ENCODE measurements at places on chromosomes 3 and 15.

GRCh38 chr15:95609096-95609495 lies 721.4 kb upstream of the NR2F2 start:
- no peak for DNase-seq
- H3K4me3 ChIP-seq, result no peak overlapping the region
- peaks cover 3% of the 10 kb centered on the region for H3K4me1 ChIP-seq
- H3K27me3 ChIP-seq, result no peaks in the 10 kb centered on the region
- no peaks in the 10 kb centered on the region for H3K36me3 ChIP-seq
- H3K27ac ChIP-seq, result no peak overlapping the region

- H3K4me1 ChIP-seq, result peaks cover 6% of the 10 kb centered on the region
- no peak overlapping the region for H3K4me3 ChIP-seq
- DNase-seq, result no peak
- H3K36me3 ChIP-seq, result no peaks in the 10 kb centered on the region
Measured at GRCh38 chr3:188829130-188829529, 342.6 kb upstream of the TPRG1 start.

- no peak overlapping the region for H3K4me3 ChIP-seq
- peaks cover 22% of the 10 kb centered on the region for H3K4me1 ChIP-seq
- no peaks in the 10 kb centered on the region for H3K36me3 ChIP-seq
- no peak overlapping the region for H3K27ac ChIP-seq
Measured at GRCh38 chr3:116951610-116952009, 242.0 kb downstream of the TUSC7 start.

DNA sequence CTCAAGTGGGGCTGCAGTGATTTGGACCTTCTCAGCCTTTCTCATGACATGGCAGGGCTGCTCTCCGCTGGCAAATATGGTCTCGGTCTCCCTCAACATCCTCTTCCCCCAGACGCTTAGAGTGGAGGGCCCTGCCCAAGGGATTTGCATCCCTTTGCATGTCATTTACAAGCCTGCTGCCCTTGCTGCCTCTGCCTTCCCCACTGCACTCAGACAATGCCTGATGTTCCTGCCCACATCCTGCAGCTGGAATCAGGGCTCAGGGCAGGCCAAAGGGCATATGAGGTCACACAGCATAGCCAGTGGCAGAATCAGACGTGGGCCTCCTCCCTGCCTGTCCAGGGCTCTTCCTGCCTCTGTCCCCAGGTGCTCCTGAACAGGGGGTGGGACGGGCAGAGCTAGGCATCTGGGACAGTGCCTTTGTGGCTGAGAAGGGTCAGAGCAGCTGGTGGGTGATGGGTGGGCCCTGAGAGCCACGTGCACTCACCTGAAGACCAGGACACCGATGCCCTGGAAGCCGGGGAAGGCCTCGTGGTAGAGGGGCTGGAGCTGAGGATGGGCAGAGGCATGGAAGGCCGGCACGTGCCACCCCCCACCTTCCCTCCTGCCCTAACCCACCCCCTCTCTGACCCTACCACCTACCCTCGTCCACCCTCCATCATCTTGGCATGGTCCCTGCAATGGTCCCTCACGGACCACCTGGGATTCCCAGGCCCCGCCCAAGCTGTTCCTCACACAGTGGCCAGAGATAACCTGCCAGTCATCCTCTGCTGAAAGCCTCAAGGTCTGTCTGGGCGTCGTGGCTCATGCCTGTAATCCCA lies 27.4 kb upstream of the GOLGA6C start:
- DNase-seq, result no peak
- no peak overlapping the region for H3K4me3 ChIP-seq
- no peak overlapping the region for H3K27ac ChIP-seq
- peaks cover 39% of the 10 kb centered on the region for H3K27me3 ChIP-seq
- no peaks in the 10 kb centered on the region for H3K36me3 ChIP-seq
- no peaks in the 10 kb centered on the region for H3K4me1 ChIP-seq

DNA sequence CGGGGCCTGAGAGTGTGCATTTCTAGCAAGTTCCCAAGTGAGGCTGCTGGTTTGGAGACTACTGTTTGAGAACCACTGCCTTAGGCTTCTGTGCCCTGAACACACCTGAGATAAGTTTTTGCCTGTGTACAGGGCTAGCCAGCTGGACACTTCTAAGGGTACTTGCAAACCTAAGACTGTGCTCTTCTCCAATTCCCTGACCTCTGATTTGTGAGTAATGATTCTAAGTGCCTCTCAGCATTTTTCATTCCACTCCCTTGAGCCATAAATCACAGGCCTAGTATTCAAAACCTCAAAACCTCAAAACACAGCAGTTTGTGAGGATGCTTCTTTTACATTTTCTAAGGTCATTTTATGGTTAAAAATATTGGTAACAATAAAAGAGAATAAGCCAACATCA lies 148.4 kb downstream of the CHST2 start:
- H3K27ac ChIP-seq, result no peak overlapping the region
- no peak overlapping the region for H3K4me3 ChIP-seq
- peaks cover 3% of the 10 kb centered on the region for H3K27me3 ChIP-seq
- no peaks in the 10 kb centered on the region for H3K36me3 ChIP-seq

DNA sequence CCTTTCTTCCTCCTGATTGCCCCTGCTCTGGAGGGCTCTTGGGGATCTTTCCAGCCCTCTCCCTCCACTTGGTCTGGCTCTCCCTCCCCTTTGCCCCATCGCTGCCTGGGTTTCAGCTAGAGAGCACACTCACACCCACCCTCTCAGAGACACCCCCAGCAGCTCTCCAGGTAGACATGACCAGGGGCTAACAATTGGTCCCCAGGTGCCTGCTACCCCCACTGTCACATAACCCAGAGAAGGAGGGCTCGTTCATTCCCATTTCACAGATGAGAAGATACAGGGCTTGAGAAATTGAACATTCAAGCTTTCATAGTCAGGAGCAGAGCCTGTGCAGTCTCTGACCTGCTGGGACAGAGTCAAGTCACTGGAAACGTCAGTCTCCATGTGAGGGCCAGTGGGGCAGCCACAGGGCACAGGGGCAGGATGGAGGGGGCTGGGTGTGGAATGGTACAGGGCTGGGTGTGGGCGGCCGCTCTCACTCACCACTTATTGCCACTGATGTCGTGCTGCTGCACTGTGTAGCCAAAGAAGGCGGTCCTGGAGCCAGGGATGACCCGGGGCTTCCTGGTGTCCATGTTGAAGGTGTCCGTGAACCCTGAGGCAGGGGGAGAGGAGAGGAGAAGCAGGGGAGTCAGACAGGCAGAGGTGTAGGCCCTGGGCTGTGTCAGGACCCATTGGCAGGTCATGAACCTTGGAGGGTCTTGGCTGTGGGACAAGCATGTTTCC lies 29.4 kb downstream of the ITGA11 start:
- no peak for DNase-seq
- no peak overlapping the region for H3K27ac ChIP-seq
- no peaks in the 10 kb centered on the region for H3K36me3 ChIP-seq
- no peaks in the 10 kb centered on the region for H3K27me3 ChIP-seq
- no peak overlapping the region for H3K4me3 ChIP-seq

DNA sequence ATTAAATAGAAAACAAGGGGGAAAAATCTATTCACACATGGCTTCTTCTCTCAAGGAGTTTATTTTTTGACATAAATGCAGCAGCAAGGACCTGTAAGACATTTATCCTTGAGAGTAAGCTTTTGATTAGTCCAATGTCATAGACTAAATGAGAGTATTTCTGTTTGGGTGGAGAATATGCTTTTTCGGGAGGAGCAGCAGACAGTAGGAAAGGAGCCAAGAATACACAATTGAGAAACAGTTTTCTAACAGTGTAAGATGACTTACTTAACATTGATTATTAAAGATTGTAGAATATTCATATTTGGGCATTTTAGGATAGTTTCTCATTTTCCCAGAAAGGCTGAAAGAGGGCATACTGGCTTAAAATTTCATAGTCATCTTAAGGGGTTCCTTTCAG lies 65.9 kb upstream of the PAQR5 start:
- no peak for DNase-seq
- H3K36me3 ChIP-seq, result peaks cover 7% of the 10 kb centered on the region
- peaks cover 2% of the 10 kb centered on the region for H3K4me1 ChIP-seq
- H3K27me3 ChIP-seq, result no peaks in the 10 kb centered on the region

Data from progenitor cell of endocrine pancreas (in vitro differentiated cells).